ENCODE measurements at places on chromosomes 1 and 21.

- H3K27ac ChIP-seq: no peak overlapping the region
- no peaks in the 10 kb centered on the region for H3K27me3 ChIP-seq
- H3K36me3 ChIP-seq: peaks cover 48% of the 10 kb centered on the region
- H3K4me3 ChIP-seq: no peak overlapping the region
- peaks cover 27% of the 10 kb centered on the region for H3K4me1 ChIP-seq
- no peak for DNase-seq
Observed at GRCh38 chr1:11062965-11063401, 3.2 kb upstream of the SRM start.

GRCh38 chr1:101275672-101276071 is 38.9 kb downstream of the S1PR1 start:
- no peaks in the 10 kb centered on the region for H3K4me1 ChIP-seq
- no peak overlapping the region for H3K27ac ChIP-seq
- no peak overlapping the region for H3K4me3 ChIP-seq
- H3K36me3 ChIP-seq: no peaks in the 10 kb centered on the region
- DNase-seq: peak; percentile 55

- H3K4me1 ChIP-seq: peaks cover 28% of the 10 kb centered on the region
- no peak overlapping the region for H3K4me3 ChIP-seq
- no peaks in the 10 kb centered on the region for H3K27me3 ChIP-seq
- H3K36me3 ChIP-seq: no peaks in the 10 kb centered on the region
Observed at GRCh38 chr21:43609501-43610340, 49.6 kb downstream of the HSF2BP start.

DNA sequence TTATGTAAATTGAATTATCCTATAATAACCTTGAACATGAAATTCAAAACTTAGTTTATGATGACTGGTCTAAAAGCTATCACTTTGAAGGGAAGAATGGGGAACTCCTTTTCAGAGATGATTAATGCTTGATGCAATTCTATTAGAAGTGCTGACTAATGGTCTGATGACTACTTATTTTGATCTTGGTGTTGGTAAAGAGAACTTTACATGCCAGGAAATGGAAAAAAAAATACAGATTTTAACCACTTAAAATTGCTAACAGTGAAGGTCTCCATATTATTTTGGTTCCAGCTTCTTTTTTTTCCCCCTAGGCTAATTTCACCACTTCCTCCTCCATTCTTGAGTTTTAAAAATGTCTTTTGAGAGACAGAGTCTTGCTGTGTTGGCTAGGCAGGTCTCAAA is 22.9 kb downstream of the S1PR1 start:
- H3K27ac ChIP-seq: no peak overlapping the region
- no peaks in the 10 kb centered on the region for H3K4me1 ChIP-seq
- H3K4me3 ChIP-seq: no peak overlapping the region
- no peaks in the 10 kb centered on the region for H3K36me3 ChIP-seq

GRCh38 chr1:34696981-34697380 is 57.9 kb upstream of the GJB5 start:
- no peak overlapping the region for H3K4me3 ChIP-seq
- no peaks in the 10 kb centered on the region for H3K4me1 ChIP-seq

DNA sequence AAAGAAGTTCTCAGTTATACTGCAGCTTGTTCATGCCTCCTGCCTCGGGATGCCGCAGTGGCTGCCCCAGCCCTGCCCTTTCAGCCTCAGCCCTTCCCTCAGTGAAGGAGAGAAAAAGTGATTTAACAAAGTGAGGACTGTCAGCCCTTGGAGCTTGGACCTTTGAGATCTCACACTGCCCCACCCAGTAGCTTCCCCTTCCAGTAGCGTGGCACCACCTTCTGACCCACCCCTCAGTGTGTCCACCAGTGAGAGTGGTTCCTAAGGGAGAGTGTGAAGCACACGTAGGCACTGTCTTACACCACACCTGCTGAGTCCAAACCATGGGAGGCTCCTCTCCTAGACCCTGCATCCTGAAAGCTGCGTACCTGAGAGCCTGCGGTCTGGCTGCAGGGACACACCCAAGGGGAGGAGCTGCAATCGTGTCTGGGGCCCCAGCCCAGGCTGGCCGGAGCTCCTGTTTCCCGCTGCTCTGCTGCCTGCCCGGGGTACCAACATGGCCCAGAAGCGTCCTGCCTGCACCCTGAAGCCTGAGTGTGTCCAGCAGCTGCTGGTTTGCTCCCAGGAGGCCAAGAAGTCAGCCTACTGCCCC is at the start of gene CDA:
TSS of gene CDA (plus strand) at position 464 of the 592 bp plus-strand sequence. CDS start at position 497, 33 bp downstream.
- no peaks in the 10 kb centered on the region for H3K36me3 ChIP-seq
- H3K4me1 ChIP-seq: peaks cover 24% of the 10 kb centered on the region
- peak within 1 kb of the TSS; percentile 62 for H3K27ac ChIP-seq
- DNase-seq: no peak
- peak within 1 kb of the TSS; percentile 35 for H3K4me3 ChIP-seq

GRCh38 chr1:154456631-154457030 is 45.4 kb upstream of the TDRD10 start:
- H3K4me3 ChIP-seq: no peak overlapping the region
- DNase-seq: no peak
- peak overlapping the region; percentile 6 for H3K27ac ChIP-seq
- peaks cover 54% of the 10 kb centered on the region for H3K36me3 ChIP-seq
- H3K4me1 ChIP-seq: peaks cover 20% of the 10 kb centered on the region
- H3K27me3 ChIP-seq: no peaks in the 10 kb centered on the region

GRCh38 chr1:172894349-172895049 is 156.2 kb downstream of the TNFSF18 start:
- peak overlapping the region; percentile 44 for H3K27ac ChIP-seq
- no peaks in the 10 kb centered on the region for H3K27me3 ChIP-seq
- H3K4me3 ChIP-seq: peak overlapping the region; percentile 20
- H3K4me1 ChIP-seq: peaks cover 31% of the 10 kb centered on the region
- DNase-seq: no peak

- H3K4me3 ChIP-seq: no peak overlapping the region
- no peak overlapping the region for H3K27ac ChIP-seq
- no peak for DNase-seq
- peaks cover 25% of the 10 kb centered on the region for H3K4me1 ChIP-seq
Observed at GRCh38 chr1:56501888-56502287, 77.5 kb downstream of the PLPP3 start.

DNA sequence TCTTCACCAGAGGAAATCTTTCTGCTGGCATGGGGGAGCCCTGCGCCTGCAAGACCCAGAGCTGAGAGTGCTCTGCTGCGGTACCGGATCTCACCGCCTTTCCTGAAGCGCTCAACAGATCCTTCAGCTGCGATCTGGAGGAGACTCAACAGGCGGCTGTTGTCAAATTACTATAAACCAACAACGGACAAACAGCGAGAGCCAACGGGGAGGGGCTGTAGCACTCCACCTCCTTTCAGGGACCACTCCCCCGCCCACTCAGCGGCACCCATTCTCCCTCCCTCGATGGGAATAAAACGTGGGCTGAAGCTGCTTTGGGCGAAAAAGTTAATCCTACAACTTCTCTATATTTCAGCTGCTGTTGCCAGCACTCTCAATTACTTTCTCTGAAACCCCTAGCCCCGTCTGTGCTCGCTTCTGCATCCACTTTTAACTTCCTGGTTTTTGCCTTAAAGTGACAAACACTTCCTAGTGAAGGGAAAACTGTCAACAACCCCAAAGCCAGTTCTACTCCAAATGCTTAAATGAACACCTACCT is at the start of gene FMO5:
TSS of gene FMO5 (minus strand) at position 147 of the 538 bp plus-strand sequence. CDS start 310 bp downstream, outside the sequence.
- peak within 1 kb of the TSS; percentile 59 for H3K27ac ChIP-seq
- no peaks in the 10 kb centered on the region for H3K36me3 ChIP-seq
- DNase-seq: peak; percentile 93
- peaks cover 12% of the 10 kb centered on the region for H3K4me1 ChIP-seq
- peak within 1 kb of the TSS; percentile 65 for H3K4me3 ChIP-seq
- no peaks in the 10 kb centered on the region for H3K27me3 ChIP-seq

DNA sequence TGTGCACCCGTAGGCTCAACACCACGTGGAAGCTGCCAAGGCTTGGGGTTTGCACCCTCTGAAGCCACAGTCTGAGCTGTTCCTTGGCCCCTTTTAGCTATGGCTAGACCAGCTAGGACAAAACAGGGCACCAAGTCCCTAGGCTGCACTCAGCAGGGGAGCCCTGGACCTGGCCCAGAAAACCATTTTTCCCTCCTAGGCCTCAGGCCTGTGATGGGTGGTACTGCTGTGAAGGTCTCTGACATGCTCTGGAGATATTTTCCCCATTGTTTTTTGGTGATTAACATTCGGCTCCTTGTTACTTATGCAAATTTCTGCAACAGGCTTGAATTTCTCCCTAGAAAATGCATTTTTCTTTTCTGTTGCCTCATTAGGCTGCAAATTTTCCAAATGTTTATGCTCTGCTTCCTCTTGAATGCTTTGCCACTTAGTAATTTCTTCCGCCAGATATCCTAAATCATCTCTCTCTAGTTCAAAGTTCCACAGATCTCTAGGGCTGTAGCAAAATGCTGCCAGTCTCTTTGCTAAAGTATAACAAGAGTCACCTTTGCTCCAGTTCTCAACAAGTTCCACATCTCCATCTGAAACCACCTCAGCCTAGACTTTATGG is 69.0 kb upstream of the KRTAP19-8 start:
- no peak overlapping the region for H3K27ac ChIP-seq
- DNase-seq: no peak
- no peaks in the 10 kb centered on the region for H3K4me1 ChIP-seq
- no peaks in the 10 kb centered on the region for H3K27me3 ChIP-seq

DNA sequence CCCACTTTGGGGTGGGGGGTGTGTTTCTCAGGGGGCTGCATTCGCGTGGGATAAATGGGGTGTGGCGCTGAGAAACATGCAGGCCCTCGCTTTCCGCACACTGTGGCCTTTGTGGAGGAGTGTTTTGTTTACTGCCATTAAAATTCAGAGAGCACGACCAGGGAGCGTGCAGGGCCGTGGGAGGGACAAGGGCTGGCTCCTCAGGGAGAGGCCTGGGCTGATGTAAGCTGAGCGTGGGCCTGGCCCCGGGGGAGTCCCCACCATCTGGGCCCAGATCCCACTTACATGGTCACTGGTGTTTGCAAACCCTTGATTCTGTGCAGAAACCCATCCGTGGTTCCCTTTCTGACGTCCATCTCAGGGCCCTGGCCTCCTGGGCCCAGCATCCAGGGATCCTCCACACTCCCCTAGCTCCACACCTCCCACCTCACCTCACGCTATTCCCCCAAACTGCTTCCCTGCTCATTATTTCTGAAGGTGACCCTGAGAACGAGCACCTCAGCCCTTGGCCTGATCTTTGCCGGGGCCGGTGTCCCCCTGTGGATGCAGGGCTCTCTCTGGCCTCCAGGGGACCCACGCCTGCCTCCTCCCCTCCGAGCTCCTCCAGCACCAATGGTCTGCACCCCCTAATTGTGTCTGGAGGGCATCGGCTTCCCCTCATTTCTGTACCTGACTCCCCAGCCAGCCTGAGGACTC is 92.5 kb upstream of the SIM2 start:
- H3K27me3 ChIP-seq: peaks cover 40% of the 10 kb centered on the region
- DNase-seq: no peak
- H3K27ac ChIP-seq: no peak overlapping the region
- no peak overlapping the region for H3K4me3 ChIP-seq

- no peak for DNase-seq
- peaks cover 48% of the 10 kb centered on the region for H3K4me1 ChIP-seq
- peaks cover 24% of the 10 kb centered on the region for H3K36me3 ChIP-seq
Observed at GRCh38 chr1:10626131-10626731, 151.5 kb downstream of the PEX14 start.

DNA sequence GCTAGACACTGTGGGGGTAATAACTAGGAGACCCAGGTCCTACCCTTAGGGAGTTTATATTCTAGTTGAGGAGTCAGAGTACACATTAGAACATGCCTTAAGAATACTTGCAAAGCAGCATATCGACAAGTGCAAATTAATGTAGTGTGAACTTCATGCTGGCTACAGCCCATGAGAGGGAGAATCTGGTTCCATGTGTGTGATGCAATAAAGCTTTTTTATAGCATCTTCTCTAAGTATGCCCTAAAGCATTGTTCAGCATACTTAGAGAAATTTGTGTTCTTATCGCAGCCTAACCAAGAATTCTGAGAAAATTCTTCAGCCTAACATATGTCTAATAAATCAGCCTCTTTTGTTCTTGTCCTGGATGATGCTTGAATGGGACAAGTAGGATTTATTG is 95.5 kb downstream of the SDCCAG8 start:
- no peak overlapping the region for H3K4me3 ChIP-seq
- no peak for DNase-seq
- H3K27me3 ChIP-seq: no peaks in the 10 kb centered on the region
- no peak overlapping the region for H3K27ac ChIP-seq

DNA sequence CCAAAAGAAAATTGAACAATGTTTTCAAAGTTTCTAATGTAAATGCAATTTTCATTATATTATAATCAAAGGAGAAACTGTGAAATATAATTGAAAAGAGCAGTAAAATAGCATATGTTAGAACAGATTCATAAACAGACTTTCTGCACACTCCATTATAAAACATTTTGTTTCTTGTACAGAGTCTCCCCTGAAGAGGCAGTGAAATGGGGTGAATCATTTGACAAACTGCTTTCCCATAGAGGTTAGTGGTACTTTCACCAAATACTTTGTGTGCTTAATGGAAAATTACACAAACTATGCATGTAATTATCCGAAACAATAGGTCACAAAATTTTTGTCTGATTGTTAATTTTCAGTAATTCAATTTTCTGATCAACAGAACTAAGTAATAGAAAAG is 1.9 kb downstream of the RGS18 start:
- no peak overlapping the region for H3K4me3 ChIP-seq
- no peaks in the 10 kb centered on the region for H3K27me3 ChIP-seq
- no peaks in the 10 kb centered on the region for H3K36me3 ChIP-seq
- H3K27ac ChIP-seq: no peak overlapping the region
- no peak for DNase-seq
- no peaks in the 10 kb centered on the region for H3K4me1 ChIP-seq

- H3K36me3 ChIP-seq: no peaks in the 10 kb centered on the region
- no peaks in the 10 kb centered on the region for H3K27me3 ChIP-seq
- H3K4me1 ChIP-seq: no peaks in the 10 kb centered on the region
Observed at GRCh38 chr1:2967329-2967725, 53.9 kb upstream of the ACTRT2 start.

GRCh38 chr21:46115441-46116188 is 17.7 kb downstream of the COL6A2 start:
- DNase-seq: no peak
- H3K4me3 ChIP-seq: no peak overlapping the region
- H3K36me3 ChIP-seq: peaks cover 96% of the 10 kb centered on the region
- peaks cover 8% of the 10 kb centered on the region for H3K4me1 ChIP-seq
- no peaks in the 10 kb centered on the region for H3K27me3 ChIP-seq

- no peak overlapping the region for H3K27ac ChIP-seq
- H3K27me3 ChIP-seq: no peaks in the 10 kb centered on the region
- H3K4me3 ChIP-seq: no peak overlapping the region
- DNase-seq: peak; percentile 57
- no peaks in the 10 kb centered on the region for H3K36me3 ChIP-seq
- H3K4me1 ChIP-seq: peaks cover 6% of the 10 kb centered on the region
Observed at GRCh38 chr1:15251857-15252835, 5.1 kb downstream of the FHAD1 start.
